ENCODE measurements at places on chromosomes 5 and 9. TPM values are rescaled to one million over a fixed set of nuclear protein-coding genes. Genes with fewer than 3 reads are reported as not detected.

SLC44A1 gene
- 51.1 TPM for total RNA-seq

DNA sequence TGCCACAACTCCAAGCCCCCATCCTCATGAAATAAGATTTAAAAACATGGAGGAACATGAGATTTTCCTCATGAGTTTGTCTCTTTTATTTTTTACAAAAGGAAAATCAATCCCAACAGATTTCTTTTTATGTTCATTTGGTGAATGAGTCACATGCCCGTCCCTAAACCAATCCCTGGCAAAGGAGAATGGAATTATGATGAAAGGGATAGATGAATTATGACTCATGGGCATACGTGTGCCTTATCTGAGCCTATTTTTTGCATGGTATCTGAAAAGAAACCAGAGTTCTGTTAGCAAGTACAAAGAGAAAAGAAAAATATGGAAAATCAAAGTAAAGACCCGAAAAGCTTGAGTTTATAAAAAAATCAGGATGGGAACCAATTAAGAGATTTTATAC is 267.5 kb upstream of the TMEM161B start:
- DNase-seq = no peak

- DNase-seq = no peak
Measured at GRCh38 chr9:122005597-122005996, 87.5 kb downstream of the TTLL11 start.

- DNase-seq = no peak
Measured at GRCh38 chr9:88310310-88310980, 77.8 kb upstream of the SPIN1 start.

IFNE gene
- not detected for total RNA-seq

MARCHF6 gene
- 53.0 TPM for total RNA-seq

DNA sequence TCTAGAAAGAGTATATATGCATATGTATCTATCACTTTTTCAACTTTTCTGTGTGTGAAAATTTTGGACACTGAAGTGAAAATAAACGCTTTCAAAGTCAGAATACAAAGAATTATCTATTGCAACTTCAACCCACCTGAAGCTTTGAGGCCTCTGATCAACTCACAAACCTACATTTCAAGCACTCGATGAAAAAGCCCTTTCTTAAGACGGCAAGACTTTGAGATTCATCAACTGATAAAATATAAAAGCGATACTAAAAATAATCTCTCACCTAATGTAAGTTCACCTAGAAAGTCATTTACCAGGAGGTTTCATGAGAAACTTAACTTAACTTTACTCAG is 1.2 kb downstream of the GOLPH3 start:
- DNase-seq = no peak

GRCh38 chr9:27497883-27498417 is 26.1 kb upstream of the IFNK start:
- no peak for DNase-seq

DNA sequence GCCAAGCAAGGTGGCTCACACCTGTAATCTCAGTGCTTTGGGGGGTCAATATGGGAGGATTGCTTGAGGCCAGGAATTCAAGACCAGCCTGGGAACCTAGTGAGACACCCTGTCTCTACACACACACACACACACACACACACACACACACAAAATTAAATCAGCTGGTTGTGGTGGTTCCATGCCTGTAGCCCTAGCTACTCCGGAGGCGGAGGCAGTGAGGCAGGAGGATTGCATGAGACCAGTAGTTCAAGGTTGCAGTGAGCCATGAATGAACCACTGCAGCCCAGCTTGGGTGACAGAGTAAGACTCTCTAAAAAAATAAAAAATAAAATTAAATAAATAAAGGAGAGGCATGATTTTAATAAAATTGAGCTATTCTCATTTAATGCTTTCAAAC is 13.1 kb downstream of the CEMIP2 start:
- DNase-seq = no peak

- DNase-seq = no peak
Measured at GRCh38 chr5:91955610-91956009, 572.5 kb upstream of the ARRDC3 start.

- DNase-seq = no peak
Measured at GRCh38 chr5:14580398-14581034, 1.1 kb upstream of the OTULINL start.

DNA sequence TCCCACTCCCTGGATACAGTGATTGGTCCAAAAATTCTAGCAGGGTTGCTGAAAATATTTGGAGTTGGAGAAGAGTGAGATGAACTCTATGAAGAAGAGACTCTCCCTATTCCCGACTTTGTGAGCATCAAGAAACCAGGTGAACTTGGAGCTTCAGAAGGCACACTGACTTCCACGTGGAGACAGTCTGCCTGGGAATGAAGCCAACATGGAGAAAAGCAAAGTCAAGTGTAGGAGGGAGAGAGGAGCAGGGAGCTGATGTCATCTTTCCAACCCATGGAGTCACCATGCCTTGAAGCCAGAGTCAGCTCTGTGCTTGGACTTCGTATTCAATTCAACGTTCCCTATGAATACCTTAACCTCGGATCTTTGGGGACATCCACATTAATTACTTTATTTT is 125.1 kb downstream of the NPR3 start:
- DNase-seq = no peak

GRCh38 chr9:132006677-132007370 is 72.8 kb downstream of the MED27 start:
- DNase-seq = no peak

GRCh38 chr5:77775790-77776553 is at the start of gene TBCA:
Gene TBCA, minus strand, starts transcription at chr5:77776339. Its CDS starts 82 bp downstream, at chr5:77776257.
- peak; percentile 77 for DNase-seq

SLC6A3 gene
- total RNA-seq = not detected

DNA sequence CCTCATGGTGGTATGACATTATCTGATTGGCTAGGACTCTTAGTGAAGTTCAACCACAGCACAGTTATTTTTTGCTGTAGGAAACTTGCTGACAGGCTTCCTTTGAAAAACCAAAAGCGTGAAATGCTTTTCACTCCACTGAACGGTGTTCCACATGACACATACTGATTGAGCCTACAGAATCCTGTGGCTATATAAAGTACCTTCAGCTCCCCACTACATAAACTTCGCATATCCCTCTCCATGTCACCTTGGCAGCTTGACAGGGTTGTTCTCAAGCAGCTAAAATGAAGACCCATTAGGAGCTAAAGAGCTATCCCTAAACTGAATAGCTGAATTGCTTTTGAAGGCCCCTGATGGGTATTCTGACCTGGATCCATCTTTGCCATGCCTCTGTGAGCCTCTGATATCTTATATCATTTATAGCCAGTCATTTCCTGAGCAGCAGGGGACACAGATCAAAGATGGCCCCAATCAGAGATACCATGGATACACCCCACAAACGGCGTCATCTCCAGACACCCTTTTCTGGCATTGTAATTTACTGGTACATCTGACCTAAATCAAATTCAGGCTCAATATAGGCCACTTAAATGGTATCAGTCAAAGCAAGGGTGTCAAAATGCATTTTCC is 91.5 kb downstream of the APBA1 start:
- DNase-seq = no peak

PROB1 gene
- 0.32 TPM for total RNA-seq

SLF1 gene
- 7.2 TPM for total RNA-seq

SYK gene
- total RNA-seq = 17.9 TPM

All from lower leg skin (tissue), 4 donors.